ENCODE measurements at places on chromosomes 7 and 10.

GRCh38 chr10:94859086-94859485 lies 79.4 kb upstream of the CYP2C9 start:
- DNase-seq, result no peak
- no peaks in the 10 kb centered on the region for H3K36me3 ChIP-seq
- no peak overlapping the region for H3K27ac ChIP-seq
- no peak overlapping the region for H3K4me3 ChIP-seq
- peaks cover 4% of the 10 kb centered on the region for H3K27me3 ChIP-seq

DNA sequence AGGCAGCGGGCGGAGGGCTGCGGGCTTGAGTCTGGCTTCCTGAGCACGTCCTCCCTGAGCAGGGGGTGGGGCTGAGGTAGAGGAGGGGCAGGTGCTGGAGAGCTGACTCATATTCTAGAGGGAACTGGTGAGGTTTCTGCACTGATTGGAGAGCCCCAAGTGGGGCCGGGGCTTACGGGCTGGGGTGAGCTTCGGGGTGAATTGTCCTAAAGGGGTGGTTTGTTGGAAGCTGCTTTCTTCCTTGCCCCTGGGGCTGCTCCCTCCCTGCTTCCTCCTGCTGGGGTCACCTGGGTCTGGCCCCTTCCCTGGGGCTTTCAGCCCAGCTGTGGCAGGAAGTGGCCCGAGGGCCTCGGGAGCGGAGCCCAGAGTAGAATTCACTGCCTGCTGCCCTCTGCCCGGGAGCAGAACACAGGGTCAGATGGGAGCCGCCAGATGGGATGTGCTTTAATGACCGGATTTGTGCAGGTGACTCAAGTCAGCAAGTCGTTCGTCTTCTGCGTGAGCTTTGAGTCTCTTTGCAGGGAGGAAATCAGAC lies 48.6 kb downstream of the FAM20C start:
- H3K27ac ChIP-seq, result no peak overlapping the region
- no peak overlapping the region for H3K4me3 ChIP-seq
- no peaks in the 10 kb centered on the region for H3K27me3 ChIP-seq
- H3K4me1 ChIP-seq, result no peaks in the 10 kb centered on the region
- no peaks in the 10 kb centered on the region for H3K36me3 ChIP-seq

DNA sequence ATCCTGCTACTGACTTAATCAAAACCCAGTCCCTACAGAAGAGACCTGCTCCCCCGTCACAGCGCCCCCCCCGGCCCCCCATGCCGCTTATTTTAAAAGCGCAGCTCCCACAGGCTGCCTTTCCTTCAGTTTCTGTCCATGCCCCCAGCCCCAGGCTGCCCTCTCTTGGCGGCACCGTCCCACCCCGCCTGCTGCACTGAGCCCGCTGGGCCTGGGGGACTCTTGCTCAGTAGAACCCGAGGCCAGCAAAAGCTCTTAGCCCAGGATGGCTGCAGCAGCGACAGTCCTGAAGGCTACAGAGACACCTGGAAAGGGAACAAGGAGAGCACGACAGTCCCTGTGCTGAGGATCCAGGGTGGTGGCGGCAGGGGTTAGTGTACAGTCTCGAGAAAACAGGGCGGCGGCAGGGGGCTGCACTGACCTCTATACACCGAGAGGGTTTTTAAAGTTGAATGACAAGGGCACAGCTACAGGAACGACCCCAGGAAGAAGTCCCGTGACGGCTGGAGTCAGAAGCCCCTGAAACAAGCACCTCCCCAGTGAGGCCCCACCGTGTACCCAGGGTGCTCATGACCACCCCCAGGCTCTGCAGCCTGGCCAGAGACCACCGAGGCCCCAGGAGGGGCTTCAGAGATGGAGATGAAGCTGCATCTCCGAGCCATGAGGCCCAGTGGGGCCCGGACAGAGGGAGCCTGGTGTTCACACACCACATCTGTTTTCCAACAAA lies 54.4 kb downstream of the ZRANB1 start:
- H3K4me1 ChIP-seq, result no peaks in the 10 kb centered on the region
- peak overlapping the region; percentile 97 for H3K27ac ChIP-seq
- H3K36me3 ChIP-seq, result peaks cover 67% of the 10 kb centered on the region
- no peak for DNase-seq
- no peaks in the 10 kb centered on the region for H3K27me3 ChIP-seq

DNA sequence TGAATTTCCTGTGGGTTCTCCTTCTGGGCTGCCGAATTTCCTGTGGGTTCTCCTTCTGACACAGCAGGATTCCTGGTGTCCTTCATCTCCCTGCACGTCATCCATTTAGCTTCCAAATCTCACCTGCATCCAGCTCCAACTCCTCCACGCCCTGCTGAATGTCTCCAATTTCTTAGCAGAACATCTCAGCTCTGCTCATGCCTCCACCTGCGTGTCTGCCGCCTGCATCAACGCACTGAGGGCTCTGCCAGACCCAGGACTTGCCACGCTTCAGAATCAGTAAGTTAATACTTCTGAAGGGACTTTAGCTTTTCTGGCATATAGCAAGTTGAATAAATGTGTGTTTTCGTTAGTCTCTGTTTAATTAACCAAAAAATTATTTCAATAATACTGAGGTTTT lies 31.1 kb upstream of the VIPR2 start:
- H3K27me3 ChIP-seq, result peaks cover 20% of the 10 kb centered on the region
- no peak overlapping the region for H3K4me3 ChIP-seq
- no peak overlapping the region for H3K27ac ChIP-seq
- no peaks in the 10 kb centered on the region for H3K36me3 ChIP-seq

GRCh38 chr10:91284486-91285090 lies 64.1 kb downstream of the PCGF5 start:
- H3K4me1 ChIP-seq, result no peaks in the 10 kb centered on the region
- H3K27me3 ChIP-seq, result peaks cover 7% of the 10 kb centered on the region
- no peaks in the 10 kb centered on the region for H3K36me3 ChIP-seq
- no peak for DNase-seq

- H3K27ac ChIP-seq, result no peak overlapping the region
- H3K36me3 ChIP-seq, result no peaks in the 10 kb centered on the region
- no peaks in the 10 kb centered on the region for H3K27me3 ChIP-seq
Observed at GRCh38 chr10:91010952-91011351, 90.1 kb upstream of the ANKRD1 start.

- no peak overlapping the region for H3K4me3 ChIP-seq
- H3K36me3 ChIP-seq, result peaks cover 99% of the 10 kb centered on the region
Observed at GRCh38 chr7:21504021-21504420, 38.8 kb upstream of the DNAH11 start.

DNA sequence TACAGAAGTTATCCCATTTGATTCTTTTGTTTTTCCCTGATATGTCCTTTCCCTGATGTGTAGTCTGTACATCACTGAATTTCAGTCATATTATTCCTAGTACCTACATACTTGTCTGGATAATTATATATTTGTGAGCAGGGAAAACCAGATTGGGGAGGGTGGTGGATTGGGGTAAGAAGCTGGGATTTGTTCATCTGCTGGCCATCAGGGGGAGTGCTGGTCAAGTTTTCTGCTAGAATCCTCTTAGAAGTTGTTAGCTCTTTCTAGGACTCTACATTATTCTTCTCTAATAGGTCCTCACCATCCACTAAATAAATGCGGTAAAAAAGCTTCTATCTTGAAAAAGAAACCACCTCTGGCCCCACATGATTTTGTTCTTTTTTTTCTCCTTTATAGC lies 232.7 kb upstream of the TAC1 start:
- no peaks in the 10 kb centered on the region for H3K4me1 ChIP-seq
- DNase-seq, result peak; percentile 23
- H3K27me3 ChIP-seq, result no peaks in the 10 kb centered on the region
- no peaks in the 10 kb centered on the region for H3K36me3 ChIP-seq
- H3K27ac ChIP-seq, result no peak overlapping the region

DNA sequence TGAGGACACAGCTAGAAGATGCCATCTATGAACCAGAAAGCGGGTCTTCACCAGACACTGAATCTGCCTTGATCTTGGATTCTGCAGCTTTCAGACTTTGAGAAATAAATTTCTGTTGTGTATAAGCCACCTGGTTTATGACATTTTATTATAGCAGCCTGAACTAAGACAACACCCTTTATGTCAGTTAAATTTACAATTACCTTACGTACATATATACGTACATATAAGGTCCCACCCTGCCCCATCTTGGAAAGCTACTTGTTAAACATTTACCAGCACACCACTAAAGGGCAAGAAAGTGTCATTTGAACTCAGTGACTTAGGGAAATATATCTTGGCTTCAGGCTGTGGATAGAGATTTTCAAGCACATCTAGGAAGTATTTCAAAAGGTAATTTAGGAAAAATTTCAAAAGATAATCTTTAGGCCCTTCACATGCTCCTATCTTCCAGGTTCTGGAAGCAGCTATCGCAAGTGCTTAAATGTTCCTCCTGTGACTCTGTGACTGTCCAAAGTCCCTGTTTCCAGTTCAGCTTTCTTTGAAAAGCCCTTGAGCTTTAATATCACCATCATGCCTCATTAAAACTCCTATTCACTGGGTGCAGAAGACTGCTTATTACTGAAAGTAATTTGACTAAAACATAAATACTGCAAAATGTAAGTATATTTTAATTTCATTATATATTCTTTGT lies 9.6 kb upstream of the SRI start:
- peaks cover 6% of the 10 kb centered on the region for H3K27me3 ChIP-seq
- H3K27ac ChIP-seq, result no peak overlapping the region
- H3K4me1 ChIP-seq, result no peaks in the 10 kb centered on the region
- no peak overlapping the region for H3K4me3 ChIP-seq

DNA sequence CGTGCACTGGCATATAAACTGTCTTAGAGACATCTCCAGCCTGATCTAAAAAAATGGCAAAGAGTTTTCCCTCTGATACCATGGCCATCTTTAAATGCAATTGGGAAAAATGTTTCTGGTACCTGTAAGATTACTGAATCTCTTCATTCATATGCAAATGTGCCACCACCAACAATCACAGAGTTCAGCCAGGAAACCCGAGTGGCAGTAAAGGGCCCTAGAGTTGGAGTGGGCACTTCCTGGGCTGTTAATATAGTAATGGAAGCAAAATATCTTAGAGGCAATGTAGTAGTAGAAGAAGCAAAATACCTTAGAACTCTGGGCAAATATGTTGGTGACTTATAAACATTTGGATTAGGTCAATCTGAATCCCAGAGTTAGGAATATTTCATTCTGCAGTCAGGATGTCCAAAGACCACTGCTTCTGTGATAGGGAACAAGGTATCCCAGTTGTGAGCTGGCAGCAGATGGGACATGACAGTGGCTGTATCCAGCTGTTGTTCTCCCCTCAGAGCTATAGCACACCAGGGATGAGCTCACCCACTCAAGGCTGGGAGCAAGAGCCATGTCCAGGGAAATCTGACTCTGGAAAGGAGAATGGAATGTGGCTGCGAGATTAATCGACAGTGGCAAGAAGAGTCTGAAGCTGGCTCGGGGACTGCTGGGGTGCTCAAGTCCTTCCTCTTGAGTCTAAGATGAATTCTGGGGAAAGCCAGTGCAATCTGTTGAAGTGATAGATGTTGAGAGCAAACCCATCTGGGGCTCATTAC lies 332.1 kb downstream of the PHTF2 start:
- no peak overlapping the region for H3K4me3 ChIP-seq
- DNase-seq, result no peak
- H3K27ac ChIP-seq, result no peak overlapping the region
- H3K27me3 ChIP-seq, result peaks cover 3% of the 10 kb centered on the region

- peaks cover 38% of the 10 kb centered on the region for H3K36me3 ChIP-seq
- H3K4me1 ChIP-seq, result peaks cover 16% of the 10 kb centered on the region
- no peaks in the 10 kb centered on the region for H3K27me3 ChIP-seq
- no peak for DNase-seq
Observed at GRCh38 chr7:87445897-87446296, 29.6 kb downstream of the ABCB4 start.

- H3K4me1 ChIP-seq, result peaks cover 9% of the 10 kb centered on the region
- H3K4me3 ChIP-seq, result no peak overlapping the region
- DNase-seq, result no peak
- H3K27me3 ChIP-seq, result peaks cover 17% of the 10 kb centered on the region
Observed at GRCh38 chr7:139913021-139913844, 84.2 kb downstream of the TBXAS1 start.

DNA sequence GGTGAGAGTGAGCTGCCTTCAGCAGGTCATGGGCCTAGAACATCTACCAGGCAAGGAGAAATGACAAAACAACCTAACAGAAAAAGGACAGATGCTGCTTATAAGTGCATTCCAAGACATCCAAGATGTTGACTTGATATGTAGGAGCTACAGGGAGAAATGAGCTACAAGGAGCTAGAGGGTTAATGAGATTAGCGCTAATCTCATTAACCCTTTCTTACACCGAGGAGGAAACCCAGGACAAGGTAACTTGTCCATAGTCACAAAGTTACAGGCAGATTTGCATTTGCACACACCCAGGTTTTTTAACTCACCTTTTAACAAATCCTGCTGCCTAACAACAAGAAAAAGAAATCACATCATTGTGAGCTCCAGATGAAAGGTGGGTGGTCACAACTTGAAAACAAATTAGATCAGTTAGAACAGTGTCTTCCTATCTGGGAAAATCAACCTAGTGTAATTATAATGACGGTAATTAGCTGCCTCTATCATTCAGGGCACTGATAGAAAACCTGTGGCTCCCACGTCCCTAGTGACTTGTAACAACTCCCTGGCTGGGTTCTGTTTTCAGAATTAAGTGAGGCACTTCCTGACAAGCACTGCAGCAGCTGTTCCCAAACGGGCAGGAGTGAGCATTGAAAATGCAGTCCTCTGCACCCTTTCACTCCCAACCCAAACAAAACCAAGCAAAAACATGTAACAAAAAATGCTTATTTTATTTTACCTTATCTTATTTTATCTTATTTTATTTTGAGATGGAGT lies 5.7 kb downstream of the KIAA1549 start:
- peaks cover 21% of the 10 kb centered on the region for H3K36me3 ChIP-seq
- H3K4me3 ChIP-seq, result peak overlapping the region; percentile 1
- H3K27me3 ChIP-seq, result peaks cover 7% of the 10 kb centered on the region
- no peak for DNase-seq
- peaks cover 74% of the 10 kb centered on the region for H3K4me1 ChIP-seq

DNA sequence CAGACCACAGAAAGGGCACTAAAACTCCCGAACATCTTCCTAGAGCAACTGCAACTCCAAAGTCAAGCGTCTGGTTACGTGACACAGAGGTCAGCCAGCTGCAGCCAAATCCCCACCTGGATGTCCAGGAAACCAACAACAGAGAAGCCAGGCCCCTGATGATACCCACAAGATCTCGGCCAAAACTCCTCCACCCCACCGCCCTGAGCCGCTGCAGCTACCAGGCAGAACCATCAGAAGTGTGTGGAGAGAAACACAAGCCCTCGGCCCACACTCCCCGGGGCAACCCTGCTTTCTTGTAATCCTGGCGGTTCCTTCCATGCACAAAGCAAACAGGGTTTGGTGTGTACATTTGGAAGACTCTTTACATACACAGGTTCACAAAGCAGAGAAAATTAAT lies 8.7 kb downstream of the CHST15 start:
- DNase-seq, result no peak
- peaks cover 13% of the 10 kb centered on the region for H3K36me3 ChIP-seq
- H3K27me3 ChIP-seq, result peaks cover 10% of the 10 kb centered on the region
- H3K4me3 ChIP-seq, result no peak overlapping the region
- H3K27ac ChIP-seq, result peak overlapping the region; percentile 80

- no peaks in the 10 kb centered on the region for H3K36me3 ChIP-seq
- H3K4me3 ChIP-seq, result peak overlapping the region; percentile 85
- no peak for DNase-seq
Observed at GRCh38 chr7:127254163-127254684, 1.5 kb upstream of the GRM8 start.

GRCh38 chr7:27111751-27112277 lies 9.3 kb upstream of the HOXA2 start:
- peaks cover 56% of the 10 kb centered on the region for H3K4me1 ChIP-seq
- DNase-seq, result no peak
- peaks cover 53% of the 10 kb centered on the region for H3K36me3 ChIP-seq
- peaks cover 4% of the 10 kb centered on the region for H3K27me3 ChIP-seq
- peak overlapping the region; percentile 100 for H3K27ac ChIP-seq
- H3K4me3 ChIP-seq, result peak overlapping the region; percentile 99
